ENCODE measurements at places on chromosomes 16 and 17.

- DNase-seq = no peak
Measured at GRCh38 chr16:66161269-66161668, 205.2 kb upstream of the CDH5 start.

DNA sequence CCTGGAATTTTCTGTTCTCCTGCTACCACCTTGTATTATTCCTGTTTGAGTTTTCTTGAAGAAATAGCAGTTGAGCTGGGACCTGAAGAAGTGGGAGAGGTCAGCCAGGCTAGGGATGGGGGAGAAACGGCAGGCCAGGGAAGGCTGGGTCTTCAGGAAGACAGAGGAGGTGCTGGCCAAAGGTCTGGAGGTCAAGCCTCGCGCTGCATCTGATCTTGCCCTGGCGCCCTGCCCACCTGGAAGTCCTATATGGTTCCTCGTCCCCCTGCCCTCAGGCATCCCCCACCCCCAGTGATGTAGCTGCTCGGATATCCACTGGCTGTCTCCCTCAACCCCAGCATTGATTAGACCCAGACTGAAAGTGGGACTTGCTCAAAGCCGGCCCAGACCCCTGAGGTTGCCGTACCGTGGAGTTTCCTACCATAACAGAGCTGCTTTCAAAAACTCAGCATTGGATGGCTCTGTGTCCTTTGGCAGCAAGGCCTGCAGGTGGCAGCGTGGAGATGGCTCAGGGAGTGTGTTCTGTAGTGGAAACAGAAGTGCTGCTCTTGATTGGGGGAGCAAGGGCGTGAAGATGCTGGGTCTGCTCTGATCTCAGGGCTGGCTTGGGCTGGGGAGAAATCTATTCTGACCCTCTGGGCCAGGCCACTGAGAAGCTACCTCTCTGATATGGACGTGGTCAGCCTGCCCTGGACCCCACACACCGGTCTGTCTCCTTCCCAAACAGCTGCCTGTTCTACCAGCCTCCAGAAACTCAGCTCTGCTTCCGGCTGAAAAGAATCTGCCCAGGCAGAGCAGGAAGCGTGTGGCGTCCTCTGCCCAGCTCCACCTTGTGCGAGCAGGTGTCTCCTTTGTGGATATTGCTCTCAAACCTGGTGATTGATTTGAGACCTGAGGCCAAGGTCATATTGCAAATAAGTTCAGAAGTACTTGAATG lies 107.0 kb upstream of the CACNG5 start:
- peak; percentile 4 for DNase-seq

DNA sequence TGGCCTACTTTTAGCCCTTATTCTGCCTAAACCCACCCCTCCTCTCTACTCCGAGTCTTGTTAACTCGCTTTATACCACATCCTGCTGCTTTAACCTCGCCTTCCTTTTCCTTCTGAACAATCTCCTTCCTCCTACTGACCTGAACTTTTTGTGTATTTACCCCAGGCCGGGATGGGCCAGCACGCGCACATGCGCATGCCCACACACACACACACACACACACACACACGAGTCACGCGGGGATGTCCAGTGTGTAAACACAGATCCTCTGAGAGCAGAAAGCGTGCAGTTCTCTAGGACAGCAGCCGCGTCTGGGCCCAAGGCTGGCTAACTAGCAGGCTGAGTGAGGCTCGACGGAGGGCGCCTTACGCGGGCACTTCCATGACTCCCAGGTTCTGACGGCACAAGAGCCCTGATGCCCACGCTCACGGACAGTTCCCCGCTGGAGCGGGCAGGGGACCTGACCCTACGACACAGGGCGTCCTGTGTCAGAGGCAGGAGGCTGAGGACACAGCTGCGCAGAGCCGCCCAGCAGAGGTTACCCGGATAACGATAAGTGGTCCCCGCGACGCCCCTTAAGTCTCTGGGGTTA lies 610 bp downstream of the PIK3R5 start:
- DNase-seq = no peak

- no peak for DNase-seq
Measured at GRCh38 chr17:69874175-69874670, 200.8 kb upstream of the KCNJ16 start.

DNA sequence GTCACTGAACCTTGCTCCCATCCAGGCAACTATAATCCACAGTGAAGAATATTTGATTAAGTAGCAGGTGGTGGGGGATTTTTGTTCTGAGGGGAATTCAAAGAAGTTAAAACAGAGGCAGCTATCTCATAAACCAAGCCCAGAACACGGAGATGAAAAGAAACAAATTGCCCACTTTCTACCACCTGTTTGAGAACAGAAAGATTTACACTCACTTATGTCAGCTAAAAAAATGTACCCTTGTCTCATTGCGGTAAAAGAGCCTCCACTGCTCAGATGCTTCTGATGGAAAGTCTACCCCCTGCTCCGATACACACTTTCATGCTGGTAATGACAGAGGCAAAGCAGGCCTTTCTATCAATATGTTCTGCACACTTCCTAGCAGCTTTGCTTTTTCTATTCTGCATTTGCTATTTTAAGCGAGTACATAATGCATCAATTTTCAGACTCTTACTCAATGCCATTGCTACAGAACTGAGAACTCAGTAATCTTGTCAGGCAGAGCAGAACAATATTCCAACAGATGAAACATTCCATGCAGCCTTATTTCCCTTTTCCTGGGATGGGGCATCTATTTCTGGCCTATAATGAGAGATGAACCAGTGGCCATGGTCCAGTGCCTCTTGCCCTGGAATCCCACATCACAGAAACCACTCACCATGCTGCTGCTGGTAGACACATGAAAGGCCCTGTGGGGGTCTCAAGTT lies 29.0 kb downstream of the CDK5R1 start:
- DNase-seq = no peak

GRCh38 chr16:89100601-89101302 lies 7.1 kb downstream of the ACSF3 start:
- DNase-seq = no peak

GRCh38 chr17:21318439-21318838 lies 33.9 kb downstream of the MAP2K3 start:
- DNase-seq = no peak

DNA sequence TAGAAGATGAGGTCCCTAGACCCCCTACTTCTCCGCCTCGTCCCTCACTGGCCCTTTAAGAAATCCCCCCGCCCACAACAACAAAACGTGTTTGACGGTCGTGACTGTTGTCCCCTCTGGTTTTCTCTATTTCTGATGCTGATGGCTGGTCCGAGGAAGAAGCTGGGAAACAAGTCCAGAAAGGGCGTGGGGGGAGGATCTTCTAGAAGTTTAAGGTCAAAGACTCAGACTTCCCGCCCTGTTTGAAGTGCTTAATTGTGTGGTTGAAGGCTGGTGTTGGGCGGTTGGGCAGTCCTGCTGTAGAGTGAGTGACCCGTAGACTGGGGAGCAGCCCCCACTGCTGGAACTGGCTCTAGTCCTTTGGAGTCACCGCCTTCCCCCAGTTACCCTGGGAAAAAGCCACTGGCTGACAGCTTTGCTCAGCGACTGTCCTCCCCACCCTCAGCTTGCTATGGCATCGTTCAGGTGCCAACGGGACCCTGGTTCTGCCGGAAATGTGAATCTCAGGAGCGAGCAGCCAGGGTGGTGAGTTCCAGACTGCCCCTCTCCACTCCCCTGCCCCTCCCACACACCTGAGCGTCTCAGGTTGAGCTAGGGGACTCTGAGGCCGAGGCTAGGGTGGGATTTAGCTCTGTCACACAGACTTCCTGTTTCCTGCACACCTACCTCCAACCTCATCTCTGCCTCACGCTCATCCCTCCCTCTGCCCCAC lies 1.6 kb downstream of the MLLT6 start:
- no peak for DNase-seq

DNA sequence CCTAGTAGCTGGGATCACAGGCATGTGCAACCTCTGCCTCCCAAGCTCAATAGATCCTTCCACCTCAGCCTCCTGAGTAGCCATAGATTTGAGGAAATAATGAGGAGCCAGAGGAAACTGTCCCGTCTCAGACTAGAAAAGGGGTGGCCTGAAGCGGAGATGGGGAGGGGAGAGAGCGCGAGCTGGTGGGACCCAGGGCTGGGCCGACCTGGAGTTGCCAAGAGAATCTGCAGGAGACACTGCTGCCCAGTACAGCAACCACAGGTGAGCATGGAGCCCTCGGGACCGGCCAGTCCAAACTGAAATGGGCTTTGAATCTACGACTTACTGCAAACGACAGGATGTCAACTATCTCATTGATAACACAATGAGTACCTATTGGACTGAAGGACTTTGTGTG lies 24.3 kb downstream of the CD300A start:
- DNase-seq = no peak

GRCh38 chr16:10949424-10949970 lies 5.1 kb downstream of the CLEC16A start:
- DNase-seq = no peak

DNA sequence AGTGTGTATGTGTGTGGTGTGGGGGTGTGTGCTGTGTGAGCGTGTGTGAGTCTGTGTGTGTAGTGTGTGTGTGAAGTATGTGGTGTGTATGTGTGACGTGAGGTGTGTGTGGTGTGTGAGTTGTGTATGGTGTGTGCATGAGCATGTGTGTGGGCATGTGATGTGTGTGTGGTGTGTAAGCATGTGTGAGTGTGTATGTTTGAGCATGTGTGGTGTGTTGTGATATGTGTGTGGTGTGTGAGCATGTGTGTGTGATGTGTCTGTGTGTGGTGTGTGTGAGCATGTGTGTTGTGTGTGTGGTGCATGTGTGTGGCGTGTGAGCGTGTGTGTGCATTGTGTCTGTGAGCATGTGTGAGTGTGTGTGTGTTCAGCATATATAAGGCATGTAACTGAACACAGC lies 20.9 kb downstream of the MAPT start:
- no peak for DNase-seq

DNA sequence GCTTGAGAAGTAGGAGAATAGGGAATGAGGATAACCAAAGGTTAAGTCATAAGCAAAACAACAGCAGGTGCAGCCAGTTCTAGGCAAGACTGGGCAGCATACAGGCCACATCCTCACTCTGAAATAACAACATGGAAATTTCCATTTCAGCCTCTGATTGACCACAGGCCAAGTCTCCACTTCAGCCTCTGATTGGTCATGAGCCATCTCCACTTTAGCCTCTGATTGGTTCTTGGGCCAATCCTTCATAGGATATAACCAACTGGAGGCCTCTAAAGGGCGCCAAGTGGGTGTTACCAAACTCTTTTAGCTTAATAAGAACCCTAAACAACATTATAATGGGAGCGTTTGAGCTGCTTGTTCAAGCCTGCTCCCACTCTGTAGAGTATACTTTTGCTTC lies 512.0 kb downstream of the NPIPA7 start:
- DNase-seq = no peak

DNA sequence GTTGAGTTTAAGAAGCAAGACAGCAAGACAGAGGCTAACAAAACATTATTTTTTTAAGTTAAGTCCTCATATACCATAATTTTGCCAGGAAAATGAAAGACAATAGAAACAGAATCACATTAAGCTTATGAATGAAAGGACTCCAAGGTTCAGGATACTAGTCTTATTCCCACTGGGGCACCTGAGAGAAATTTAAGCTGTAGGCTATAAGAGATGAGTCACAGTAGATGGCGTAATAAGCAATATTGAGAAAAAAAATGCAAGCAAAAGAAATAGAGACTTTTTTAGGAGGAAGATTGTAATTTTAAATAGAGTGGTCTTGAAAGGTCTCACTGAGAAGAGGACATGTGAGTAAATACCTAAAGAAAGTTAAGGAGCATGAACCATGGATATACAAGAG lies 57.1 kb upstream of the KIF2B start:
- no peak for DNase-seq

DNA sequence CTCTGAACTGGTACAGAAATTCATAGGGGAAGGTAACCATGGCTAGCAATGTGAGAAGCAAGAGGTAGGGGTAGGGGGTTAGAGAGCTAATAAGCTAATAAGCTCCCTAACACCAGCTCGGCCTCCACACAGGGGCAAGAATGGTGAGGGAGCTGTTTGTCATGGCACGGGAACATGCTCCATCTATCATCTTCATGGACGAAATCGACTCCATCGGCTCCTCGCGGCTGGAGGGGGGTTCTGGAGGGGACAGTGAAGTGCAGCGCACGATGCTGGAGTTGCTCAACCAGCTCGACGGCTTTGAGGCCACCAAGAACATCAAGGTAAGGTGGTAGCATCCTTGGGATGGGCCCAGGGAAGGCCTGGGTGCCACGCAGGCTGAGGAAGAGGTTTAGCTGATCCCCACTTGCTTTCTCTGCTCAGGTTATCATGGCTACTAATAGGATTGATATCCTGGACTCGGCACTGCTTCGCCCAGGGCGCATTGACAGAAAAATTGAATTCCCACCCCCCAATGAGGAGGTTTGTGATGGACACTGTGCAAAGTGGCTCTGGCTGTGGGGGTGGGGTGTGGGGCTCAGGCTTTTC lies 3.5 kb upstream of the FTSJ3 start:
- no peak for DNase-seq

DNA sequence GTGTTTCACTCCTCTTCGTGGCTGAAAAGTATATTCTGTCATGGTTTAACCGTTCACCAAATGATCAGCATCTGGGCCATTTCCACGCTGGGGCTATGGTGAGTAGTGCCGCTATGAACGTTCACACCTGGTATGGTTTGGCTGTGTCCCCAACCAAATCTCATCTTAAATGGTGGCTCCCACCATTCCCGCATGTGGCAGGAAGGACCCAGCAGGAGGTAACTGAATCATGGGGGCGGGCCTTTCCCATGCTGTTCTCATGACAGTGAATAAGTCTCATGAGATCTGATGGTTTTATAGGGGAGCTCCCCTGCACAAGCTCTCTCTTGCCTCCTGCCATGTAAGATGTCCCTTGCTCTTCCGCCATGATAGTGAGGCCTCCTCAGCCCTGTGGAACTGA lies 45.7 kb upstream of the ZNF469 start:
- DNase-seq = no peak

GRCh38 chr17:50042211-50042610 lies 13.7 kb upstream of the ITGA3 start:
- DNase-seq = no peak

GRCh38 chr17:72117535-72118334 lies 3.1 kb upstream of the SOX9 start:
- no peak for DNase-seq

DNA sequence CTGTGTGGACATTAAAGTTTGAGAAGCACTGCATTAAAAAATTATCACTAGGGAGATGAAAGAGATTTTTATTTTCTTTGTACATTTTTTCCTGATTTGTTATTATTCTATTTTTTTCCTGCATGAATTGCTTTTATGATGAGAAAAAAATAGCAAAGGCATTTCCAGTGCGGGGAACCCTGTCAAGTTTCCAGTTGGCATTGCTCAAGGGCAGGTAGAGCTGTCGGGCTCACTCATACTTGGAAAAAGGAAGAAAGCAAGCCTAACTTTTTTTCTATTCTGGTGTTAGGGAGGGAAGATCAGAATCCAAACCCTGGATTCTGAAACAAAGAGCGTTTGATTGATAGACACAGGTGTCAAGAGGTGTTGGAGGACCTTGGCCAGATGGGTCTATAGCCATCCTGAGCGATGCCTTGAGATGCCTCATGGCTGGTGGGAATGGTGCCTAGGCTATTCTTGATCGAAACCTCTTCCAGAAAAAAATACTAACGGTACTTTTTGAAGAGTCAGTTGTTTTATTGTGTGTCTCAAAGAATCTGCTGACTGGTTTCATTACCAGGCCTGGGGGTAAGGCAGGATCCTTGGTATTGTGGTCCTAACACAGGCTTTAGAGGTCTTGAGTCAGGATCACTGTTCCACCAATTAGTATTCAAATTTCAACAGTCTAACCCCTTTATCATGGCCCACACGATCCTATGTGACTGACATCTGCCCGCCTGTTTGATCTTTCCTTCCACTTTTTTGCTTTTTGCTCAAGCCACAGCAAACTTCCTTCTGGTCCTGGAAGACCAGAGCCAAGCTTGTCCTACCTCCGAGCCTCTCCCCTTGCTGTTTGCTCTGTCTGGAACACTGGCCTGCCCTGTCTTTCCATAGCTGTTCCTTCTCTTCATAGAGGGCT lies 20.1 kb downstream of the SNX29 start:
- no peak for DNase-seq

GRCh38 chr17:81612172-81612970 lies 24.5 kb downstream of the NPLOC4 start:
- DNase-seq = no peak
